ENCODE measurements at places on chromosomes 11 and 22. TPM values are rescaled to one million over a fixed set of nuclear protein-coding genes. Genes with fewer than 3 reads are reported as not detected.

DNA sequence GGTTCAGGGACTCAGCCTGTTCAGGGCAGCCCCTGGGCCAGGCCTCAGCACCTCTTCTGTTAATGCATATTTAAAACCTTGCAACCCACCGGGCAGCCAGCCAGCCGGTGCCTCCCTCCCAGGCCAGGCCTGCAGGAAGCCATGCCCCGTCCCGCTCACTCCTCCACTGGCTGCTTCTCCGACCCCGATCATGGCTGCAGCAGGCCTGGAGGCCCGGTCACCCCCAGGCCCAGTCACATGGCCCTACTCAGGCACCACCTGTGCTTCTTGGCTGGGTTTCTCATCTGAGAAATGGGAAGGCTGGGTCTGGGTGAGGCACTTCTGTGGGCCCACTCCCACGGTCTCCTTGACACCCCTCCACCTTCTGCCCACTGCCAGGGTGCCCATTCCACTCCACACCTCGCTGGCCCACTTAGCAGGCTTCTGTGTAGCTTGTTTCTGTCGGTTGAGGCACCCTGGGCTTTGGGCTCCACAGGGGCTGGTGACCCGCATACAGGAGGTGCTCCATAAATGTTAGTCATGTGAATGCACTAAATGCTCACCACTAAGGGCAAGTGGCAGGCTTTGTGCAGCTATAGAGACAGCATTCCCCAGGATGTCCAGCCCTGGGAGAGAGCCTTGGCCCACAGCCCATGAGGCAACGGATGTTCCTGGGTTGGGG is 11.4 kb downstream of the RTN4R start:
- DNase-seq, result no peak
- H3K4me1 ChIP-seq, result no peaks in the 10 kb centered on the region
- H3K4me3 ChIP-seq, result no peak overlapping the region
- H3K27ac ChIP-seq, result no peak overlapping the region
- no peaks in the 10 kb centered on the region for H3K36me3 ChIP-seq
- H3K27me3 ChIP-seq, result no peaks in the 10 kb centered on the region

GRCh38 chr11:133238027-133238426 is 294.3 kb downstream of the OPCML start:
- no peak overlapping the region for H3K27ac ChIP-seq
- no peak for DNase-seq
- H3K36me3 ChIP-seq, result no peaks in the 10 kb centered on the region
- no peaks in the 10 kb centered on the region for H3K4me1 ChIP-seq
- no peak overlapping the region for H3K4me3 ChIP-seq
- no peaks in the 10 kb centered on the region for H3K27me3 ChIP-seq

DNA sequence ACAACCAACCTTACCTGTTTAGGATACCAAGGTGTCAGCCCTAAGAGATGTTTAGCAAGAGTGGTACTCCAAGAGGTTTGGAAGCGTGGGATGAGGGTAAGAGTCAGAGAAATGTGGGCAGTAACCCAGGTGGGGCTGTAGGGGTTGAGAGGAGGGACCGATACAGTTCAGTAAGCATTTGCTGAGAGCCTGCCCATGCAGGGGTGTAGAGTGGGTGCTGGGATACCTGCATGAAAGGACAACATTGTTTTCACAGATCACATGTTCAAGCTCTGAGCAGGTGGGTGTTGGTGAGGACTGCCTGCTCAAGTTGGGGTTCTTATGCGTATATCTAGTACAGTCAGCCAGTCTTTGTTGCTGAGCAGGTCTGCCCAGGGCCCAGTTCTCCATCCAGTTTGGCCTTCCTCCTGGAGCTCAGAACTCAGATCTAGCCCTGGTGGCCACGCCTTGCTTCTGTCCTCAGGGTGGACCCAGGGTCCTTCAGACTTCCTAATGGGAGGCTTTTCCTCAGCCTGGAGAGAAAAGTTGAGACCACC is 14.8 kb downstream of the PPFIBP2 start:
- no peaks in the 10 kb centered on the region for H3K27me3 ChIP-seq
- no peaks in the 10 kb centered on the region for H3K36me3 ChIP-seq
- DNase-seq, result no peak

GRCh38 chr11:104946907-104947306 is 21.5 kb downstream of the CASP4 start:
- H3K27ac ChIP-seq, result no peak overlapping the region
- no peak overlapping the region for H3K4me3 ChIP-seq
- no peaks in the 10 kb centered on the region for H3K4me1 ChIP-seq
- no peak for DNase-seq
- H3K36me3 ChIP-seq, result peaks cover 59% of the 10 kb centered on the region
- H3K27me3 ChIP-seq, result no peaks in the 10 kb centered on the region

DNA sequence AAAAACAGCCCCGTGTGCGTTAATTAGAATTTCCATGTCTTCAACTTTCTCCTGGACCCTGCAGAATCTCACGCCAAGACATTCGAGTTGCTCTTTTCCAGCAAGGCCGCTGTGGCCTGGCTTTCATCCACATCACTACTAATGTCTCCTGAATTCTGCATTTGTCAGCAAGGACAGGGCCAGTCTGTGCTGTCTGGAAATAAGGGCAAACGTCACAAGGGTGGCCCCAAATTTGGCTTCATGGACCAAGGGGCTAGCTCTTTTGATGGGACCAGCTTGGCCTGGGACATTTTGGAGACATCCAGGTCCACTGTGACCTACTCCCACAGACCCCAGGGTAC is 33.4 kb downstream of the KCNQ1OT1 start:
- H3K36me3 ChIP-seq, result peaks cover 14% of the 10 kb centered on the region
- H3K4me1 ChIP-seq, result no peaks in the 10 kb centered on the region
- no peak overlapping the region for H3K4me3 ChIP-seq
- H3K27ac ChIP-seq, result no peak overlapping the region
- no peaks in the 10 kb centered on the region for H3K27me3 ChIP-seq

DNA sequence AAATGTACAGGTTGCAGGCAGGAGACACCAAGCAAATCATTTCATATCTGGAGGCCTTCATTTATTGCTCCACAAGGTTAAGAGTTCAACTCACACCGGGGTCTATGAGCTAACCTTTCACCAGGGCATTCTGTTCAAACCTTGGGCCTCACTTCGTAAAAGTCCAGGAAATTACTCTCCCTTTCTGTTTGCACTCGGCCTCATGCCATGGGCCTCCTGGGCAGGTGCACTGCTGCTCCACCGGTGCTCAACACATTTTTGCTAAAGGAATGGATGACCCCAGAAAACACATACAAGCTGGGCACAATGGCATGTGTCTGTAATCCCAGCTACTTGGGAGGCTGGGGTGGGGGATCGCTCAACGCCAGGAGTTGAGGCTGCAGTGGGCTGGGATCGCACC is 16.6 kb upstream of the RRP7A start:
- H3K27me3 ChIP-seq, result no peaks in the 10 kb centered on the region
- H3K36me3 ChIP-seq, result no peaks in the 10 kb centered on the region
- H3K4me3 ChIP-seq, result no peak overlapping the region
- DNase-seq, result no peak
- no peak overlapping the region for H3K27ac ChIP-seq
- peaks cover 16% of the 10 kb centered on the region for H3K4me1 ChIP-seq

DNA sequence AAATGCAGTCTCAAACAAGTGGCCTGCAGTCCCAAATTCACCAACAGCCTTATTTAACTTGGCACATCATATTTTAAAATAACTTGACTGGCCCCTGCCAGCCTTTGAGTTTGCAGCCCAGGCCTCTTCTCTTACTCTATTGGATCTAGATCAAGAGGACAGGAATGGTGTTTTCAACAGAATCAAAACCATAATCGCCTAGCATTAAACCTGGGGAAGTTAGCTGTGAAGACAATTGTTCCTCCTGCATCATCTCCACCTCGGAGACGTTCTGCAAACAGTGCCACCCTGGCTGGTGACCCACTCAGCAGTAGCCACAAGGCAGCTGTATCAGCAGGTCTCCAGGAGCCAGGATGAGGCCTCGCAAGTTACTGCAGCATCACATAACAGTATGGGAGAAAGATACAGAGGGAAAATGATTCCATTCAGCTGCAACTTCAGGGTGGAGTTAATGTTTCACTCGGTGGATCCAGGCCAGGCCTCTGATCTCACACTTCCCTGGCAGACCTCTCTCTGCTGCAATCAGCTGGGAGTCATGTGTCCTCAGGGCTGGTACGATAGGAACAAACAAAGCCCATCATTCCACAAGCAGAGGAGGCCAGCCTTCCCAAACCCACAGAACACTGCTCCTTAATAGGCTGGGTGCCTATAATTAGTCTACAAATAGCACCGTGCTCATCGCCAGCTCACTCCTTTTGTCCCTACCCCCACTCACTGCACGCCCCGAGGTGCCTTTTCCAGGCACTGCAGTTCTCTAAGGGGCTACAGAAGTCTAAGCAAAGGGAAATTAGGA is 18.6 kb upstream of the SCN2B start:
- peak overlapping the region; percentile 43 for H3K27ac ChIP-seq
- peaks cover 14% of the 10 kb centered on the region for H3K4me1 ChIP-seq
- no peaks in the 10 kb centered on the region for H3K36me3 ChIP-seq
- DNase-seq, result no peak
- H3K27me3 ChIP-seq, result no peaks in the 10 kb centered on the region
- H3K4me3 ChIP-seq, result no peak overlapping the region

DNA sequence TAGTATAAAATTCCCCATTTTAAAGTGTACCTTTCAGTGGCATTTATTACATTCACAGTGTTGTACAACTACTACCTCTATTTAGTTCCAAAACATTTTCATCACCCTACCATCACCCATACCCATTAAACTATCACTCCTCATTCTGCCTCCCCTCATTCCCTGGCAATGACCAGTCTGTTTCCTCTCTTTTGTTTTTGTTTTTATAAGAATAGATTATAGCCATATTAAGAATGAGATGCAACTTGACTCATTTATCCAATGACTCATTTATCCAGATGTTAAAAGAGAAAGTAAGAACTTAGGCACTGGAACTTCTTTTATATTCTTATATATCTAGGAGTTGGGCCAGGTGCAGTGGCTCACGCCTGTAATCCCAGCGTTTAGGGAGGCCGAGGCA is 156.3 kb downstream of the FAT3 start:
- H3K27ac ChIP-seq, result no peak overlapping the region
- no peaks in the 10 kb centered on the region for H3K27me3 ChIP-seq
- H3K4me3 ChIP-seq, result no peak overlapping the region
- no peak for DNase-seq

DNA sequence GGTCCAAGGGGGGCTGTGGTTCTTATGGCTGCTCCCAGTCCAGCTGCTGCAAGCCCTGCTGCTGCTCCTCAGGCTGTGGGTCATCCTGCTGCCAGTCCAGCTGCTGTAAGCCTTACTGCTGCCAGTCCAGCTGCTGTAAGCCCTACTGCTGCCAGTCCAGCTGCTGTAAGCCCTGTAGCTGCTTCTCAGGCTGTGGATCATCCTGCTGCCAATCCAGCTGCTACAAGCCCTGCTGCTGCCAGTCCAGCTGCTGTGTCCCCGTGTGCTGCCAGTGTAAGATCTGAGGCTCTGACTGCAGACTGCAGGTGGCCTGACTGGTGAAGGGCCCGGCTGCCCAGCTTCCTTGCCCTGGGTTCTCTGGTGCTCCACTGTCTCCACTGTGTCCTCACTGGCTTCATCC is 696 bp downstream of the KRTAP5-5 start:
- no peak overlapping the region for H3K27ac ChIP-seq
- no peak for DNase-seq
- peaks cover 8% of the 10 kb centered on the region for H3K27me3 ChIP-seq
- H3K4me3 ChIP-seq, result no peak overlapping the region
- peaks cover 5% of the 10 kb centered on the region for H3K4me1 ChIP-seq

DNA sequence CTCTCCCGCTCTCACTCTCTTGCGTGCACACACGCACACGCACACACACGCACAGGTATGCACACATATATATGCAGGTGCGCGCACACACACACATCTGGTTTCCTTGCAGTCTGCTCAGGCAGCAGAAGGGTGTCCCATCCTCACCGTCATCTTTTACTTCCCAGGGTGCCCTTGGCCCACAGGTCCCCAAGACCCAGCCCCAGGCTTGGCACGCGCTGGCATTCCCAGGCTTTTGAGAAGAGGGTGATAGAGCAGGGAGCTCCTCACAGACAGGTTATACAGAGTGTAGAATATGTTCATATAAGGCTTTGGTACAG is 52.0 kb upstream of the SPATA19 start:
- no peaks in the 10 kb centered on the region for H3K36me3 ChIP-seq
- H3K4me3 ChIP-seq, result no peak overlapping the region
- H3K4me1 ChIP-seq, result no peaks in the 10 kb centered on the region
- no peak overlapping the region for H3K27ac ChIP-seq

- no peaks in the 10 kb centered on the region for H3K27me3 ChIP-seq
- H3K36me3 ChIP-seq, result no peaks in the 10 kb centered on the region
- DNase-seq, result no peak
- no peak overlapping the region for H3K4me3 ChIP-seq
- no peaks in the 10 kb centered on the region for H3K4me1 ChIP-seq
- H3K27ac ChIP-seq, result no peak overlapping the region
These were observed 18.3 kb upstream of the DDX17 start for GRCh38 chr22:38524429-38524828.

DNA sequence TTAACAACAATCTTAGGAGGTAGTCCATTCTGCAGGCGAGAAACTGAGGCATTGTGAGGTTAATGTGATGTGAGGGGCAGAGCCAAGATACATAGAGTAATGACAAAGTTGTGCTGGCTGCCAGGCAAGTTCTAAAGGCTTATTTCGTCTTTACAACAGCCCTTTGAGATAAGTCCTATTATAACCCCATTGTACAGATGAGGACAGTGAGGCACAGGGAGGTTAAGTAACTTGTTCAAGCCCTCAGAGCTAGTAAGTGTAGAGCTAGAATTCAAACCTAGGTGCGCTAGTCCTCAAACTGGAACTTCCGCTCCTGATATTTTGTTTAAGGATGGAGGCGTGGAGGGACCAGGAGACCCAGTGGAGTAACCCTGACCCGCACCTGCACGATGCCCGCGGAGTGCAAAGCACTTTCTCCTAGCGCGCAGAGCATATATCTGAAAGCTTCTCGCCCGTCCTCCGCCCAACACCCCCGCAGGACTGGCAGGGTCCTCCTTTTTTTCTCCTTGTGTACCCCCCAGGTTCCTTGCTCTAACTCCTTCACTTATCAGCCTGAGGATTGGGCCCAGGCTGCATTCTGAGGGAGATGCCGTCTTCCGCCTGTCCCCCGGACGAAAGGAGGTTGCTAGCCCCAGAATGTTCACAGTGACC is 4.9 kb upstream of the FLI1 start:
- peaks cover 44% of the 10 kb centered on the region for H3K4me1 ChIP-seq
- H3K4me3 ChIP-seq, result no peak overlapping the region
- H3K36me3 ChIP-seq, result no peaks in the 10 kb centered on the region
- H3K27me3 ChIP-seq, result no peaks in the 10 kb centered on the region
- no peak overlapping the region for H3K27ac ChIP-seq

The NCF4 gene
- 45.0 TPM for total RNA-seq

The TUBA8 gene
- 0.89 TPM for total RNA-seq

The CASP12 gene
- 1.4 TPM for total RNA-seq

The OR2D3 gene
- not detected for total RNA-seq

The HDHD5 gene
- 33.5 TPM for total RNA-seq

The PATE2 gene
- not detected for total RNA-seq

The OR52I1 gene
- total RNA-seq, result not detected

All from upper lobe of left lung (tissue), 6 donors.